ENCODE measurements at places on chromosomes 2 and 18. TPM values are rescaled to one million over a fixed set of nuclear protein-coding genes. Genes with fewer than 3 reads are reported as not detected.
A peak's percentile ranks its signal among the peaks of the same experiment; 100 is the strongest.

- DNase-seq: peak; percentile 53
Measured at GRCh38 chr2:134140251-134140661, 113.6 kb upstream of the MGAT5 start.

DNA sequence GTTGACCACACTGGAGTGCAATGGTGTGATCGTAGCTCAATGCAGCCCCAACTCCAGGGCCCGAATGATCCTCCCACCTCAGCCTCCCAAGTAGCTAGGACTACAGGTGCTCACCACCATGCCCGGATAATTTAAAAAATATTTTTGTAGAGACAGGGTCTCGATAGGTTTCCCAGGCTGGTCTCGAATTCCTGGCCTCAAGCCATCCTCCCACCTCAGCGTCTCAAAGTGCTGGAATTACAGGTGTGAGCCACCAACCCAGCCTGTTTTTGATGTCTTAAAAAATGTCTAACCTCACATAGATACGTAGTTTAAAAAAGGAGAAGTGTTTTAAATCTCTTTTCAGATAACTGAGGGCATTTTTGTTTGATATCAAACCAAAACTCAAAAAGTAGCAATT lies 37.6 kb downstream of the IMPA2 start:
- no peak for DNase-seq

- no peak for DNase-seq
Measured at GRCh38 chr18:58076052-58076451, 32.0 kb downstream of the NEDD4L start.

DNA sequence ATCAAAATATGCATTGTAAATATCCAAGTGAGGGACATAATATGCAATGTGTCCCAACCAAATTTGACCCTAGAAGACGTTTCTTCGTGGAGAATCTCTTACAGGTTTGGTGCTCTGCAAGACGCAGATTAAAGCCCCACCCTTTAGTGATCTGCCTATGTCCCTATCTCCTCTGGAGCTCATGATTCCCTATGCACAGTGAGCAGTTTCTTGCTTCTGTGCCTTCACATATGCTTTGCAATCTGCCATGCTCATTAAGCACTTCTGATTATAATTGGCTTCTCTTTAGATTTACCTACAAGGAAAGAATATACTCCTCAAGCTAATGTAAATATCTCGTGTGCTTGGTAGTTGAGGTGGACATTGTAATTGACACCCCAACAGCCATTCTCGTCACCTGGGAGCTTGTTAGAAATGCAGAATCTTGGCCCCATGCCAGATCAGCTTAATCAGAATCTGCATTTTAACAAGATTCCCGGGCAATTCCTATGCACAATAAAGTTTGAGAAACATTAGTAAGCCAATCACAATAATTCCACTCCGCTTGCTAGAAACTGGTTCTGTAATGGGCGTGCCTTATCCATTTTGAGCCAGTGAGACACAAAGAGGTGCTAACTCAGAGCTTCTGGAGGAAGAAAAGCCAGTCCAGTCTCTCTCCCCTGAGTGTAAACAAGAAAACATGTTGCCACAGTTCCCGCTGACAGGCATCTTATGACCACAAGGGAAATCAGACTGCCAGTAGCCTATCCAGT lies 2.8 kb upstream of the PUM2 start:
- DNase-seq: peak; percentile 27

DNA sequence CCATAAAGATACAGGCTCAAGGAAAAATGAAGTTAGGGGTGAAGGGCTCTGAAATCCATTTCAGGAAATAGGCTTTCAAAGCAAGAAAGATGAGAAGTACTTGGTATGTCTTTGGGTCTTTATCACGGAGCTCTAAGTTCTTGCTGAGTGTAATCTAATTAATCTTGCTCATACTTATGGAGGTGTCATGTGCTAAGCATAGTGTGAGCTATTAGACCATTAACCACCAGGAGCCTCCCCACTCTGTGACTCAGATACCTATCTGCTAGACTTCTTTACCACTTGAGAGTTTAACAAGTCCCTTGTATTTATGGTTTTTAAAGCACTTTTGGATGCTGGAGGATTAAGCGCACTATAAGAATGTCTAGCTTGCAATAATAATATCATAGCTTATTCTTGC lies 678.7 kb downstream of the EPHA4 start:
- DNase-seq: no peak

DNA sequence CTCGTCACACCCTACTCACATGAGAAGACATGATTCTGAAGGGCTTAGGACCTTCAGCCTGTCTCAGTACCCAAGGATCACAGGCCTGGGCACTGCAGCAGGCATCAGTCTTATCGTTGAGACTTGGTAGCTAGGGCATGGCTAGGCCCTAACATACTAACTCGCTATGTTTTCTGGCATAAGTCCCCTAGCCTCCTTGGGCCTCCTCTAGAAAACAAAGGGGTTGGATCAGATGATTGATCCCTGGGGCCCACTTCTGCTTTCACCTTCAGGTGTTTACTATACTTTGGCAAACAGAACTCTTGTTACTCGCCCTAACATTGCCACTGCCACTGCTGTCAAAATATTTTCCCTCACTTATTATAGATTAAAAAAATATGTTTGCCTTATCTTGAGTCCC lies 44.2 kb downstream of the VSNL1 start:
- no peak for DNase-seq

DNA sequence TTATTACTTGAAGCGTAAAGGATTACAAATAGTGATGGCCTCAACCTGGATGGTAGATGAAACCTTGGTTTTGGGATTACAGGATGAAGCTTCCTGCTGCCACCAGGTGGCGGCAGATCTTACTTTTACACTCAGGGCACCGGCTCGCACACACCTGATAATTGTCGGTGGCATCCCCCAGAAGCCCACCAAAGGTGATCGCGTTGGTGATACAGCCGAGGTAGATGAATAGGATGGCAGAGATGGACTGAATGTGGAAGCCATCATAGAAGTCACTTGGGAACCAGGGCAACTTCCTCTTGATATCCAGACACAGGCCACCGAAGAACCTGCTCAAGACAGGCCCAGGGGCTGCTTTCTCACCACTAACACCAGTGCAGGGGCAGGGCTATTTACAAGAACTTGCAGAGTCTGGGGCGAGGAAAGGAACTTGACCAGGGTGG lies 51.8 kb downstream of the MTHFD2 start:
- DNase-seq: peak; percentile 44

DNA sequence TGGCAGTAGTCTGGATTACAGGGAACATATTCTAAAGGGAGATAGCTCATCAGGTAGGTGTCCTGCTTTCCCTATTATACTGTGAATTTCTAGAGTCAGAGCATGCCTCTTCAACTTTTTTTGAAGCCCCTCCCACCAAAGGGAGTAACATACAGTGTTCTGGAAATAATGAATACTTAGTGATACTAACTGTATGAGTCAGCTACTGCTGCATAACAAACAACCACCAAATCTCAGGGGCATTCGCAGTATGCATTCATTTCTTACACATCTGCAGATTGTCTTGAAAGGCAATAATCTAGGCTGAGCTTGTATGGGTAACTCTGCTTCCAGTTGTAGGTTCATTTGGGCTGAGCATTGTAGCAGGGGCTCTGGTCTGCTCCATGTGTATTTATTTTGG lies 409.7 kb upstream of the SPRED2 start:
- no peak for DNase-seq

DNA sequence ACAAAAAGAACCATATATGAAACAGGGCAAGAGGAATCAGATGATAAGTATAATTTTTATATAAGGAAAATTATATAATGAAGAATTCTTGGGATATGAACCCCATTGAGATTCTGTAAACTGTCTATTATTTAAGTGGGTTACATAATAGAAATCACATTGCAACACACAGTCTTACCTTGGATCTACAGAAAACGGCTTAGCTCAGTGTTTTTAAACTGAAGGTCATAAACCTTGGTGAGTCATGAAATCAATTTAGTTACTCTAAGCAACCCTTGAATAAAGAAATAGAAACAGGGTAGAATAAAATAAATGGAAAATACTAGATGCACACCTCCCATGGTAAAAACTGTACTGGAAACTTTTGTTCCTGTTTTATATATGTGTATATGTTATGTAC lies 50.7 kb downstream of the METTL8 start:
- DNase-seq: no peak

DNA sequence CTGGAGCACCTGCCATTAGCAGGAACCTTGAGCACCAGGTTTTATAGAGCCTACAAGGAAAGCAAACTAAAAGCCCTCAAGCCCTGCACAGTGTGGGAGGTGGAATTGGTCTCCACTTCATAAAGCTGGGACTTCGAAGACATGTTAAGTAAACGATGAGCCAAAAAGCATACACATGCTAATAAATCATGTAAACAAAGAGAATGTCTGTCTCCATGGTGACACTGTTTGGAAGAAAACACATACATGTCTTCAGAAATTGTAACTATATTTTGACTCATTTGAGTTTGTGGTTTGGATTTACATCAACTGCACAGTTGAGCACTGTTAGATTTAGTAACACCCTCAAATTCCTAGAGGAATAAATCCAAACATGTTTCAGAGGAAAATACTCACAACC lies 978.5 kb upstream of the LRRTM1 start:
- no peak for DNase-seq

GRCh38 chr18:7207366-7207915 lies 23.4 kb upstream of the LRRC30 start:
- no peak for DNase-seq

DNA sequence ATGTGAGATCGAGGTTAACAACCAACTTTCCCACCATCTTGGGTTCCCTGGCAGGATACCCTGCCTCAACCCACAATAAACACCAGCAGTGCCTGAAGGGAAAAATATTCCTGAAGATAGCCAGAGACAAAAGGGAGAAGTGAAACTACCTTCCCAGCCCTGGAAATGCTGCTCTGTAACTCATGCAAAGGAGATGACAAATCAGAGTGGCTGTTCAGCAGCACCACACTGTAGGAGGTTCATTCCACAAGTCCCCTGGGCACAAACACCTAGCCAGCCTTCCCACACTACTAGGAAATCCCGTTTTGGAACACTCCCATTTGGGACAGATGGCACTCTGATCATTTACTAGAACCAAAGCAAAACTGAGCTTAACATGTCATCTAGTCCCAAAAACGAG lies 190.7 kb upstream of the RBBP8 start:
- no peak for DNase-seq

- DNase-seq: no peak
Measured at GRCh38 chr2:45984896-45985473, 312.2 kb upstream of the EPAS1 start.

- no peak for DNase-seq
Measured at GRCh38 chr18:12886498-12887126, 2.6 kb upstream of the PTPN2 start.

DNA sequence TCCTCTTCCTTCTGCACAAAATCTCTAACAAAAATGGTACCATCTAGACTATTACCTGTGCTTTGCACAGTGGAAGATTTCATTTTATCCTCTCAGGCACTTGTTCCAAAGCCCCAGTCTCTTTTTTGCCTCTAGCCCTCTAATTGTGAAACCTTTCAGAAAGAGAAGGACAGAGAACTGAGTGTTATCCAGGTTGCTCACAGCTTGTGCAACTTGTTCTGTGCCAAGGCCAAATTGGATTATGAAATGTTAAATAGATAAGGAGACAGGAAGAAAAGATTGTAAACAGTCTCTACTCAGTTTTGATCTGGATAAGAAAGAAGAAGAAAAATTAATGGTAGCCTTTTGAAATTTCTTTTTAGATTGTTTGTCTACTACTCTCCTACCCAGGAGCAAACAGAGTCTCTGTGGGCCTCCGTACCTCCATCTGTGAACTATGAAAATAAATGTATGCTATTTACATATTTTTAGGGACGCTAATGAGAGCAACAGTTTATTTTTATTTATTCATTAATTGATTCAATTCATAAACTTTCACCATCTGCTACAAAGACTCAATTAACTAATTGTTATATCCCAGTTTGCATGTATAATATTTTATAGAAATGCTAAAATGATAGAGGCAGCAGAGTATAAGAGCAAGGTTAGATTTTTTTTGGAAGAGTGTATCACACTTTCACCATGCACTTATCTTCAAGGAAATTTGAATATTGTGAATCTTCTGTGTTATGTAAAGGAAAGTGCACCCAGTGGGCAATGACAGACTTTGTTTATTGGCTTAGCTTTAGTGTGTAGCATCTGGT lies 339.0 kb upstream of the ETAA1 start:
- DNase-seq: no peak

The GPR75 gene
- total RNA-seq: 0.94 TPM

The CEBPZOS gene
- total RNA-seq: 25.7 TPM

The SERPINB4 gene
- not detected for total RNA-seq

The IL1B gene
- total RNA-seq: not detected

The NETO1 gene
- not detected for total RNA-seq
